NCI-H510A treated with DMSO at 0.1 percent for 48 hours (cell line): ENCODE measurements at places on chromosomes 11 and 22.

DNA sequence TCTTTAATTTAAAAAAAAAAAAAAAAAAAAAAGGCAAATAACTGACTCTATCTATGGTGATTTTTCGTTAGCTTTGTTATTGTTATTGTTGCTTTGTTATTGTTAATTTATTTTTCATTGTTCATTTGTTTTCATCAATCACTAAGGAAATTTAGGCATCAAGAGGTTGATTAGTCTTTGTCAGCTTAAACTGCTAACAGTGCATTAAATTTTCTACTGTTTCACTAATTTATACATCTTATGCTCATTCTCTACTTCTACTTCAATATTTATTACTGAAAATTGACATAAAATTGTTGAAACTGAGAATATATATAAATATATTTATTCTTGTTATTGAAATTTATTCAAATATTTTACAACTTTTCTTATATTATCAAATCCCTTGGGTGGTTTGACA is 24.0 kb downstream of the TBCEL start:
- no peak for DNase-seq

DNA sequence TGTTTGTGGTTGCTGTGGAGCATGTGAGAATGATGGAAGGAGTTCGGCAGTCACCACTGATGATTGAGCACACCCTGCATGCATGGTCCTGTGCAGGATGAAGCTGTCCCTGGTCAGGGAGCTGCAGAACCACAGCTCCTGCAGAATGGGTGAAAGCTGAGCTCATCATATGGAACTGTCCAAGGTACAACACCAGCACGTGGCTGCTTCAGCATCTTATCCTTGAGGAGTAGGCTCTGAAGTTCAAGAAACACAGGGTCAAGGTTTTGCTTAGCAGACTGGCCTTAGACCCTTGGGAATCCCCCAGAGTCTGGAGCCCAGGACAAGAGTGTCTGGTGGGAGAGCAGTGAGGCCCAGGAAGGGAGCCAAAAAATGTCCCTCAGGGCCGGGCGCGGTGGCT is 182.4 kb upstream of the LARGE1 start:
- DNase-seq: no peak

GRCh38 chr11:12017243-12017678 is 8.8 kb upstream of the DKK3 start:
- DNase-seq: no peak

DNA sequence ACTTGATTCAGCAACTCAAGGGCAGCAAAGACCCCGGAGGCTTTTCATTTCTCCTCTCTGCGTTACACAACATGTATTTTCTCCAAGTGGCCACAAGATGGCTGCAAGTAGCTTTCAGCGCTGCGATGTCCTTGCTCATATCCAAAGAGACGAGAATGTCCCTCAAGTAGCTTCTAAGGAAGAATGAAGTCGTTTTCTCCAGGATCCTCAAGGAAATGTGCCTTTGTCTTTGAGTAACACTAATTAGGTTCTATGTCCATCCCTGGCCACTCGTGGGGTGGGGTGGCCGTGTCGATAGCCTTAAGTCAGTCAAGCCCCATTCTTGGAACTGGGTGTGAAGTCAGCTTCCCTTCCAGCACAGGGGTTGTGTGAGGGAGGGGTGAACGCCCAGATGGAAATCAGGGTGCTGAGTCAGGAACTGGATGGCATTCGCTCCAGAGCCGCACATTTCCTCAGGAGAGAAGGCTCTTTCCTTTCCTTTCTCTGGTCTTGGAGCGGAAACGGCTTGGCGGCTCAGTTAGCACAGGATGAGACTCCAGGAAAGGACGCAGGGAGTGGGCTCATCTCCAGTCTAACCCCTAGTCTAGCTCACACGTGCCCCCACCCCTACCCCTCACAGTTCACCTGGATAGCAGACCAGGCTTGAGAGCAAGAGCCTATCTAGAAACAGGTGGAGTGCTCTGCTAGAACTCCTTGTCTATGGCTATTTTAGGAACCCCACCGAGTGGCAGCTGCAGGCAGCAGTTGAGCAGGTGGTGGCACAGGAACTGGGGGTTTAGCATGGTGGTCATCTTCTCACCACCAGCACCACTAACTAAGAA is 44.3 kb downstream of the NNMT start:
- peak; percentile 78 for DNase-seq

GRCh38 chr22:50438305-50439275 is 36.2 kb downstream of the SBF1 start:
- DNase-seq: no peak

GRCh38 chr11:68399916-68400315 is 60.6 kb upstream of the PPP6R3 start:
- no peak for DNase-seq

- no peak for DNase-seq
These were observed 68.1 kb upstream of the LMO1 start for GRCh38 chr11:8331767-8332166.

DNA sequence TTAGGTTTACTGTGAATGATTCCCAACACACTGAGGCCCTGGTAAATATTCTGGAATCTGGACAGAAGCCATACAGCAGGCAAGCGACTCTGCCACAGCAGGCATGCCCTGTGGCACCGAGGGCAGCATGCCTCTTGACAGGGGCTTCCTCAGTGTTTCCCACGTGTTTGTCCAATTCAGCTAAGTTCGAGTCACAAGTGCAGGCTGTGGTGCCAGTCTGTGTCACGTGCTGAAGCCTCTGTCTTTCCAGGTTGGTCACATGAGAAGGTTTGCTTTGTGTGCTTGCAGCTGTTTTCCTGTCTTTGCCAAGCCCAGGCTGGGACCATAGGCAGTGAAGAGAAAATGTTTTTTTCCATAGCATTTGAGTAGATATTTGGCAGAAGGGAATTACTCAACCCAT is 2.4 kb upstream of the PPFIBP2 start:
- DNase-seq: peak; percentile 25

DNA sequence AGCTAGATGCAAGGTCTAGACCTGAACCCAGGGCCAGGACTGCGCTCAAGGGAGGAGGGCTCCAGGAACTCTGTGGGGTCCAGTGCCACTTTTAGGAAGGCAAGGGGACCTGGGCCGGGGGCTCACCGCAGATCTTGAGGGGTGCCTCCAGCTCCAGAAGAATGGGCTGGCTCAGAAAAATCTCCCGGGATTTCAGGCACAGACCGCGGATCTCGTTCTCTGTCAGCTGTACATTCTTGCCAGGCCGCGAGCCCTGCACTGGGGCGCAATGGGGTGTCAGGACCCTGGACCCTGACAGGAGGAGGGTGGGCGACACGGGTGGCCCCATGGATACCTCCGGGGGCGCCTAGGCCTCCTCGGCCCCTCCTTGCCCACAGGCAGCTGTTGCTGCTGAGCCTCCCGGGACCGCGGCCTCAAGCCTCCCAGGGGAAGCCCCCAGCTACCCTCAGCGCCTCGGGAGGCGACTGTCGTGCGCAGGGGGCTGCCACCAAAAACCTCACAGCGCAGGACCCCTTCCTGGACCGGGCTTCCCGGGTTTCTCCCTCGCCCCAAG is 640 bp downstream of the PPP1CA start:
- DNase-seq: no peak
